Fibroblast of villous mesenchyme (primary cell): ENCODE measurements at places on chromosomes 7 and 10. TPM values are rescaled to one million over a fixed set of nuclear protein-coding genes. Genes with fewer than 3 reads are reported as not detected.
A peak's percentile ranks its signal among the peaks of the same experiment; 100 is the strongest.

HGF gene
- 33.2 and 60.6 TPM in 2 replicates for total RNA-seq

KLF14 gene
- total RNA-seq: under 0.01 TPM in 2 replicates

PNLIP gene
- not detected in 2 replicates for total RNA-seq

OR6B1 gene
- total RNA-seq: under 0.01 TPM in 1 of 2 replicates, not detected in the other

CALHM1 gene
- total RNA-seq: not detected in 2 replicates

SBDS gene
- 77.6 and 108 TPM in 2 replicates for total RNA-seq

FAM24B gene
- total RNA-seq: 2.9 and 3.5 TPM in 2 replicates

ARHGAP21 gene
- 117 and 136 TPM in 2 replicates for total RNA-seq

SFTPA2 gene
- not detected in 2 replicates for total RNA-seq

UNC5B gene
- total RNA-seq: 9.9 and 37.0 TPM in 2 replicates

RHOBTB1 gene
- 26.8 and 42.2 TPM in 2 replicates for total RNA-seq

COL1A2 gene
- total RNA-seq: 2,828 and 5,152 TPM in 2 replicates

HDAC9 gene
- total RNA-seq: 16.8 and 25.8 TPM in 2 replicates

GRM3 gene
- not detected in 2 replicates for total RNA-seq

DNA sequence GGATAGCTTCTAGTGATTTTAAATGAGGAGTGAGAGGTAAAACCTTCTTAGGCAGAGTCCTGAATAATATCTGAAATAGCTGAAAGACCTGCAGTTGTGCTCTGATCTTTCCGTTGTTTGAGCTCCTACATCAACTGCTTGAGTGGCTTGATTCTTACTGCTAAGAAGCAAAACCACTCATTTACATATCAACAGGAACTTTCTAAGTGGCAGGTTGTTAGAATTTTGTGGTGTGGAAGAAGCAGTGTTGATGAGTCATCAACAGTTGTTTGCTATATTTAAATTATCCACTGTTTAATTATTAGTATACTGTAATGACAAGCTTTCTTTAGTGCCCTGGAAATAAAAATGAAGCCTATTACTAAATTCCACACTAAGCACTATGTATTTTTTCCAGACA, 689.5 kb downstream of the DNAJB9 start:
- no peak for DNase-seq

- DNase-seq: peak; percentile 51
These were observed 214.4 kb downstream of the CREB5 start for GRCh38 chr7:28626624-28627262.

GRCh38 chr10:36303896-36304295, 661.8 kb upstream of the FZD8 start:
- no peak for DNase-seq

DNA sequence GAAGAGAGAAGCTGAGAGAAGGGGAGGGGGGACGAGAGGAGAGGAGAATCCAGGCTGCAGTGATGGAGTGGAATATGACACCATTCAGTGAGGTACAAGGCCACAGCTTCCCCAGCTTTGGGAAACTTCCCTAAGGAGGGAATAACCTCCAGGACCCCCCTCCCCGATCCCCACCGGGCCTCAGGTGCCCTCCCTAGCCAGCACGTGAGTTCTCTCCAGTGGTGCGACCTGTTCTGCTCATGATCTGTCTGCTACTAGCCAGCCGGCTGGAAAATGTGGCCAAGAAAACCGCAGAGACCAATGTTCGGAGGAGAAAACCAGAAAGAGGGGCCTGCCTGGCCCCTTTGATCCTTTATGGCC, 39.9 kb upstream of the AGK start:
- DNase-seq: no peak

GRCh38 chr7:157195868-157196267, 57.1 kb downstream of the UBE3C start:
- DNase-seq: no peak

DNA sequence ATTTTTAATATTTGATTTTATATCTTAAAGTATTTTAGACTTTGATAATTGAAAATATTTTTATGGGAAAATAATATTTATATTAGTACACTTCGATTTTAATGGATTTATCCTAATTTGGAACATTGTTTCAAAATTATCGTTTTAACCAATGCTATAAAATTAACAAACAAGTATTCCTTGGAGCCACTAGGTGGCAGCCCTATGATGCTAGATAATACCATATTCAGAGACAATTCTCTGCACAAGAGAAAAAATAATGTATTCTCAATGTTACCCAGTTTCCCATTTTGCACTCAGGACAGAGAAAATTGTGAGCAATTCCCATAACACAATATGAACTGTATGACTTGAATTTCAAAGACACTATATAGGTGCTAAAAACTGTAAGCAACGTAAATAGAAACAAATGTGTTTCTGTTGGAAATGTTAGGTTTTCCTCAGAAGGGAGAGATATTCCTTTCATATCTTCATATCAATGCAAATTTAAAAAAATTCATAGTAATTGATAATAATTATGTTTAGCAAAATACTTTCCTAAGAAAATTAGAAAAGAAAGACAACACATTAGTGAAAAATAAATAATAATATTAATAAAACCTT, 237.8 kb downstream of the SEMA3E start:
- peak; percentile 49 for DNase-seq

- no peak for DNase-seq
These were observed 25.5 kb downstream of the ZNF713 start for GRCh38 chr7:55912748-55913158.

DNA sequence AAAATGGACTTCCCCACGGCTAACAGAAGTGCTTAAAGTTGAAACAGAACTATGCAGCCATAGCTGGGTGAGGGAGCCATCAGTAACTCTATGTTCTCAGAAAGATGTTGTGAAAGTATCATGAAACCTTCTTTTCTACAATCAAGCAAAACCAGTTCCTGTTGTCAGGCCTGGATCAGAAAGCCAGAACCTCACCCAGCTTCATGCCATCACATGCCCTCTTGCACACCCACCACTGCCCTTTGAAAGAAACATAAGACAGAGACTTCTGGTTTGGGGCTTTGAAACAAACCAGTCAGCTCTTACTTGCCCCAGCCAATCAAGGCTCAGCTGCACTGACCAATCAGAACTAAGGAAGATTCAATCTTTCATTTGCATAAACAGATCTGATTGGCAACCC, 230.8 kb upstream of the FERD3L start:
- DNase-seq: no peak

GRCh38 chr10:118278649-118279048, 63.5 kb downstream of the FAM204A start:
- DNase-seq: peak; percentile 6

- DNase-seq: peak; percentile 63
These were observed 1.1 kb upstream of the HOXA1 start for GRCh38 chr7:27096768-27097514.

DNA sequence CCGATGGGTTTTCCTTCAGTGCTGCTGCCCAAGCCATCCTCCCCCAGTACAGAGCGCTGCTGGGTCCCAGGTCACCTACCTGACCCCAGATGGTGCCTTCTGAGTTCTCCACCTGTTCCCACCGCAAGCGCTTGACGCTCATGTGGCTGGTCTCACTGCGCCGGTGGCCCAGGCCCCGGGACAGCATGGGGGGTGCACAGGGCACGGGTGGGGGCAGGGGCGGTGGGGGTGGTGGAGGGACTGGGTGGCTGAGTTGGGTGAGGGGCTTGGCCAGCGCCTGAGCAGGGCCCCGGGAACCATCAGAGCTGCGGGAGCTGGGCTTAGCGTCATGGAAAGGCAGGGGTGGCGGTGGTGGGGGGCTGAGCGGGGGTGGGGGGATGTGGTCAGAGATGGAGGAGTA, 43.4 kb downstream of the GRID2IP start:
- DNase-seq: no peak

GRCh38 chr10:127903789-127904188, 3.1 kb upstream of the PTPRE start:
- DNase-seq: no peak

- DNase-seq: no peak
These were observed 58.8 kb downstream of the SHH start for GRCh38 chr7:155753446-155753965.

GRCh38 chr10:133308421-133309099, at the start of the genes TUBGCP2 and ZNF511:
Gene TUBGCP2, minus strand, starts transcription at chr10:133308872. Its CDS starts 5,931 bp downstream, at chr10:133302941.
Gene ZNF511, plus strand, starts transcription at chr10:133308914. Its CDS starts 30 bp downstream, at chr10:133308944.
- peak; percentile 82 for DNase-seq

GRCh38 chr10:117673230-117674010, 130.9 kb downstream of the EMX2 start:
- DNase-seq: no peak

DNA sequence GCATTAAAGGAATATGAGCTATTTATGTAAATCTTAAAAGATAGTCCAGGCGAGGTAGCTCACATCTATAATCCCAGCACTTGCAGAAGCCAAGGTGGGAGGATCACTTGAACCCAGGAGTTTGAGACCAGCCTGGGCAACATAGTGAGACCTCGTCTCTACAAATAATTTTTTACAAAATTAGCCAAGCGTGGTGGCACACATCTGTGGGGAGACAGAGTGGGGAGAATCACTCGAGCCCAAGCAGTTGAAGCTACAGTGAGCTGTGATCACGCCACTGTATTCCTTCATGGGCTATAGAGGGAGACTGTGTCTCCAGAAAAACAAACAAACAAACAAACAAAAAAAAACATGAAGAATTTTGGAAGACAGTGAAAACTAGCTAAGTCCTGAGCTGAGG, 28.4 kb downstream of the HERC4 start:
- no peak for DNase-seq

DNA sequence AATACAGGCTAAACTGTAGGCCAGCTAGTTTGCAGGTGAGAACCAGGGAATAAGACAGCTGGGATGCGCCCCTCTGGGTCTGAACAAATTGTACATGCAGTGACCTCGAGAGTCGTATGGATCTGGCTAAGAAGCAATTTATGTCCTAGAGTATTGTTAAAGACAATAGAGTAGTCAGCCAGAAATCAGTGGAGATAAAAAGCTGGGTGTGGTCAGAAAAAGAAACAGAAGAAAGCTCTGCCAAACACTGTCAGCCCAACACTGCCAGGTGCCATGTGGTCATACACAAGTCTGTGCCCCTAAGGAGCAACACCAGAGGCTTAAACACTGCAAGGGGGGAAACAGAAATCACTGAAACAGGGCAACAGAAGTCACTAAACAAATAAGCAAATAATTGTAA, 62.2 kb downstream of the CNOT4 start:
- DNase-seq: no peak

- DNase-seq: no peak
These were observed 54.7 kb downstream of the ADAMTS14 start for GRCh38 chr10:70726909-70727495.

- no peak for DNase-seq
These were observed 636.8 kb downstream of the PHTF2 start for GRCh38 chr7:78435355-78435754.

GRCh38 chr10:127175357-127176110, 20.9 kb downstream of the INSYN2A start:
- no peak for DNase-seq

DNA sequence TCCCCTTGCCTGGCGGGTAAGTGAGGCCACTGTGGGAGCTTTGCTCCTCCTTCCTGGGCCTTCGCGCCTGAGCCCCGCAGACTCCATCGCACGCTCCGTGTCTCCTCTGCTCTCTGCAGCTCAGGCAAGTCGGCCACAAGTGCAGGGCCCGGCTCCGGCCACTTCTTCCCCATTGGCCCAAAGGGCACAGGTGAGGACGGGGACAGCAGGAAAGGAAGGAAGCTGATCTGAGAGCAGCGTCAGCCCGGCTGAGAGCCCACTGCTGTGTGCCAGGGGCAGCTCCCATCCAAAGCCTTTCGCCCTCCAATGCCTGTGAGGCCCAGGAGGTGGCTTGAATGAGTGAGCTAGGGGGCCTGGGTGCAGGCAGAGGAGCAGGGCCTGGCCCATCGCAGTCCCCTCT, 33.7 kb upstream of the RHEB start:
- DNase-seq: no peak

DNA sequence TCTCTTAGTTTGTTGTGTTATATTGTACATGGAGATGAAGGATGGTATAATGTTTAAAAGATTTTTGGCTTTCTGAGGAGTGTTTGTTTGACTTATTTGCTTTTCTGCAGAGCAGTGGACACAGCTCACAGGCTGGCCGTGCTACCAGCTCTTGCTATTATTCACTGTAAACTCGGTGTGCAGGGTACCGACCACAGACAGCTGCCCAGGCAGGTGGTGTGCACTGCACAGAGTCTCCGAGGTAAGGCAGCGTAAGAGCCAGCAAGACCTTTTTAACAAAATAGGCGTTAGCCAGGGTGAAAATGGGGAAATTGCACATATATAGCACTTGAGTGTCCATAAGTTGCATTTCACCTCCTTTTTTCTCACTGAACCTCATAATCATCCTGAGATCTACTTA, 438.0 kb downstream of the CNTNAP2 start:
- DNase-seq: no peak

- DNase-seq: no peak
These were observed 62.2 kb upstream of the RNF148 start for GRCh38 chr7:122764902-122765301.

- DNase-seq: no peak
These were observed 29.9 kb downstream of the KAZALD1 start for GRCh38 chr10:101091546-101092290.

- peak; percentile 44 for DNase-seq
These were observed 57.7 kb upstream of the DNAJB6 start for GRCh38 chr7:157278791-157279724.

DNA sequence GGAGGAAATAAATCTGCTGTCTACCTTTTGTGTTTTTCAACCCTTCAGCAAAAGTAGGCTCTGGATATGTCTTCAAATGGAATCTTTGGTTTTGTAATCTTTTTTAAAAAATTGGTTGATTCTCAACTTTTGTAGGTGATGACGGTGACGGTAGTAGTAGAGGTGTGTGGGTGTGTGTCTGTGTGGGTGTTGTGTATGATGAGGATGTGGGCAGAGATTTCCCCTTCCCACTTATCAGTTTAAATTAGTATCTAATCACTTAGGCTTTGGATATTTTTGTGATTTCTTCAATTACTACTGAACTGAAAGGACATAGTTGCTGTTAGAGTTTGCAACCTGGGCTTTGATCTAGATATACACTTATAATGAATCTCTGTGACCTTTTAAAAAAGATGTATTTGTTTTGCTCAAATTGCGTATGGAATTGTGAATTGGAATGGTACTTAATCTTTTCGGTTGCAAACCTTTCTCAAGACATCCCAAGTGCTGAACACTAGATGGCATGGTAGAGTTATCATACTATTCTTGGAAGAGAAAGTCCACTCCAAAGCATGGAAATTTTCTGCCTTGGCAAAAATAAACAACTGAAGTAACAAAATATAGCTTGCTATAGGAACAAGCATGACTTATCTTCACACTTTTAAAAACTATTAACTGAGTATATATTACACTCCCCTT, 51.9 kb upstream of the A1CF start:
- DNase-seq: peak; percentile 54

DNA sequence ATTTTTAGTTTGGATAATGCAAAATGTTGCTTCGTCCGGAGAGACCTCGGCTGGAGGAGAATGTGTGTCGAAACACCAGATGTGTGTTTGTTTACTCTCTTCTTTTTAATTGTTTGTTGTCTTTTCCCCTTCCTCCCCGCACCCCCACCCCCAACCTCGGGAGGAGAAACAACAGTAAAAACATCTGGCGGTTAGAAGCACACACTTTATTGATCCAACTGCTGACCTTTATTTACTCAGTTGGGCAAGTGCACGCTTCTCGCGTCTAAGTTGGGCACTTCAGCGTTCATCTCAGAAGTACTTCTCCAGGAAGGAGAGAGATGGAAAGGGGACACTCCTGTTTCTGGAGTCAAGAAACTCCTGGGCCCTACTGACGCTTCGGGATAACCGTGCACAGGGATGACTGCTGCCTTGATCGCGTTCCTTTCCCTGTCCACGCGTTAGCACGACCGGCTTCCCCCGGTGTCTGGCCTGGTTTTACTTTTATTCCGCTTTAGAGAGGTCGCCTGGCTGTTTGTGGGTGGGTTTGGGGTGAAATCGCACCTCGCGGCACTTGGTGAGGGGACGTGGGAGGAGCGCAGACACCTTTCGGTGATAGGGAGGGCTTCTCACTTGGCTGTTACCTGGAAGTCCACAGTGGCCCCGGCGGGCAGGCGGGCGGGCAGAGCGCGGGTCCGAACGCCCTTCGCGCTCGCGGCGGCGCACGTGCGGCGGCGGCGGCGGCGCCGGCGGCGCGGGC, 168.3 kb upstream of the PPP1R3A start:
- peak; percentile 40 for DNase-seq

GRCh38 chr7:47719675-47720074, 137.8 kb upstream of the TNS3 start:
- DNase-seq: peak; percentile 29
